ENCODE measurements at places on chromosomes 6 and 20.

DNA sequence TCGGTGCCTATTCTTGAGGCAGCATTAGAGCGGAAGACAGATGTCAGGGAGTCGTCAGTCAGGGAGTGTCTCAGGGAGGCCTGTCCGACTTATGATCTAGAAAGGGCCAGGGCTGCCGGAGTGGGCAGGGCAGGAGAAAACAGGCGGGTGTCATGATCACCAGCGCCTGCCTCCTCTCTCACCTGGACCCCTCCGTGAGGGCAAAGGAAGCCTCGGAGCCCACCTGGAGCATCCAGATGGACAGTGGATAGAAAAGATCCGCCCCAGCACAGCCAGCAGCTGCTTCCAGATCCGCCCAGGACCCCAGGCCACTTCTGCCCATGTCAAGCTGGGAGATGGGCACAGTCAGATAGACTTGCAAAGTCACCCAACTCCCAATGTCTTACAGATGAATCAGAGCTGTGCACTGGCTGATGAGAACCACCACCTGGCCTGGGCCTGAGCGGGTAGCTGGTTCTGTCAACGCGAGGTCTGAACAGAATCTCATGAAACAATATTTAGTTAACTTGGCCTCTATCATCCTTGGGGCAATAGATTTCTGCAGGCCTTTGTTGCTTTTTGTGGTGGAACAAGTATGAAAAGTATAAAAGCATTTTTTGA, 22.2 kb downstream of the PSMG4 start:
- DNase-seq = no peak

DNA sequence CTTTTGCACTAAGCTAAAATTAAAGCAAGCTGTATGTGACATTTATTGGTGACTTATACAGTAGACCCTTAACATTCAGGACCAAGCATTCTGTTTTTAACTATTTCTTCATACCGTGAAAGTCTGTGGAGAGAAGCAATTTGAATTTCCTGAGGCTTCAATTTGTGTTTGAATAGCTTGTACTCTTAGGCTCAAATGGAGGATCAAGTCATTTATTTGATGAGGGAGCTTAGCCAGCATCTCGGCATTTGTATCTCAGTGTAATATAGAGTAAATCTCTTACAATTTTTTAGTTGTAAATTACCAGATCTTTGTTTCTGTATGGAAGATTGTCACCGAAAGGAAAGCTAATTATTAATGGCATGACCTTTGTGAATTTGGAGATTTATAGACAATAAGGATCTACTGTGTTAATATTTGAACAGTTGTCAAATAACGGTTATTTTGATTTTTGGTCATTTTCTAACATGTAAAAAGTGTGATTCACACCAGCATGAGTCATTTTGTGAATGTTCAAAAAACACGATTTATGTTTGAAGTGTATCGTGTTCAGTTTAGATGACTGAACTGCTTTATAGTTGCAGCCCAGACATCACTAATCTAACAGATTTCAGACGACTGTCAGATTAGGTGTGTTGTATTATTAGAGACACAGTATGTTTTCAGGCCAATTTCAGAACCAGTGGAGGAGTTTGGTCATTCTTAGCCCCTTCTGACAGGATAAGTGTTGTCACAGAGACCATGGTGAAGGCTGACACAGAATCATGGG, 332.9 kb downstream of the CDKAL1 start:
- DNase-seq = no peak

GRCh38 chr6:140045116-140045515, 670.7 kb upstream of the CITED2 start:
- no peak for DNase-seq

GRCh38 chr6:110708295-110708950, 106.8 kb downstream of the CDK19 start:
- DNase-seq = no peak

GRCh38 chr20:23114018-23114417, 27.9 kb upstream of the CD93 start:
- DNase-seq = no peak

- no peak for DNase-seq
Measured at GRCh38 chr20:47382746-47383415, 26.4 kb upstream of the ZMYND8 start.

DNA sequence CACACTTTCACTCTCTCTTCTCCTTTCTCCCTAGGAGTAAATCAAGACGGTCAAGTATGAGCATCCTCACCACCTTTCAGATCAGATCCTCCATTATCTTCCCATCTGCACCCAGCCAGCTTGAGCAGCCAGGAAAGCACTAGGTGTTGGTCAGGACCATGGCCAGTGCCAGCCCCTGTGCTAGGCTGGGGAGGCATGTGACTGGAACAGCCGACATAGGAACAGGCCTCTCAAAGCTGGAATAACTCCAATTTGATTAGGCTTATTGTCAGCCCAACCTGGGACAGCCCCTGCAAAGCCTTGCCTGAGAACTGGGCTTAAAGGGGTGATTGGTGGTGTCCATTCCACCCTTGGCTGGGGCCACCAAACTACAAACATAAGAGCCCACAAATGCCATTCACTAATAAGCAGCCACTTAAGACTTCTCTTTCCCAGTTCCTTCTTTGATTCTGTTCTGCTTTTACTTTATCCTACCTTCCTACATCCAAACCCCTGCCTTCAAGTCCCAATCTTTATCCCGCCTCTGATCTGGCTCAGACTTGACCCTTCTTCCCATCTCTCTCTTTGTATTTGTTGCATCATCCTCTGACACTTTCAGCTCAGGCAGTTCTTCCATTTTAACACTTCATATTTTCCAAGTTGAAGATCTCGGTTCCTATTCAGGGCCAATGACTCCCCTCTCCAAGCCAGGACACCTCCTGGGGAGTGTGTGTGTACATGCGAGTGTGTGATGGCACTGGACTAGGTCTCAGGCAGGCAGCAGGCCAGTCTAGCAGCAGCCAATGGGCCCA, 4.5 kb upstream of the TREM2 start:
- DNase-seq = peak; percentile 60

GRCh38 chr20:53899351-53900167, 170.8 kb downstream of the BCAS1 start:
- DNase-seq = no peak

- DNase-seq = no peak
Measured at GRCh38 chr6:87706187-87706966, 4.3 kb upstream of the AKIRIN2 start.

DNA sequence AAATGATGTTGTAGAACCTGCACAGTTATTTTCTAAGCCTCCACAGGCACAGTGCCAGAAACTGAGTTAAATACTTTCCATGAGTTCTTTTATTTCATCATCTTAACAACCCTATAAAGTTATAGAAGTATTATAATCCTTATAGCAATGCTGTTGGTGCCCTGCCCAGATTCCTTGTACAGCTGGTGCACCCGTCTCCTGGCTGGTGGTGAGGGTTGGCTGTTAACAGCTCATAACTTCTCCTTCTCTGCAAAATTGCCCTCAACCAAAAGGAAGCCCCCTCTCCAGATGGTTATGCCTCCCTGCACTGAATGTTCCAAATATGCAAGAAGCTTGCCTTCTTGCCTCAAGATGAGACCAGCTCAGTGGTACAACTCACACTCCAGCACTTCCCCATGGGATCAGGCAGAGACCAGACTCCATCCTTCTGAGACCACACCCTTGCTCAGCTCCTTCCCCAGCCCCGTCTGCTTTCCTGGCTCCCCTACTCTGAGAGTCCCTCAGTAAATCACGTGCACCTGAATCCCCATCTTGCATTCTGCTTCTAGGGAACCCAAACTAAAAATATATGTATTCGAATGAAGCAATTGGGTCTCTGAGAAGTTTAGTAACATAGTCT, 304.4 kb upstream of the PLCB4 start:
- no peak for DNase-seq

DNA sequence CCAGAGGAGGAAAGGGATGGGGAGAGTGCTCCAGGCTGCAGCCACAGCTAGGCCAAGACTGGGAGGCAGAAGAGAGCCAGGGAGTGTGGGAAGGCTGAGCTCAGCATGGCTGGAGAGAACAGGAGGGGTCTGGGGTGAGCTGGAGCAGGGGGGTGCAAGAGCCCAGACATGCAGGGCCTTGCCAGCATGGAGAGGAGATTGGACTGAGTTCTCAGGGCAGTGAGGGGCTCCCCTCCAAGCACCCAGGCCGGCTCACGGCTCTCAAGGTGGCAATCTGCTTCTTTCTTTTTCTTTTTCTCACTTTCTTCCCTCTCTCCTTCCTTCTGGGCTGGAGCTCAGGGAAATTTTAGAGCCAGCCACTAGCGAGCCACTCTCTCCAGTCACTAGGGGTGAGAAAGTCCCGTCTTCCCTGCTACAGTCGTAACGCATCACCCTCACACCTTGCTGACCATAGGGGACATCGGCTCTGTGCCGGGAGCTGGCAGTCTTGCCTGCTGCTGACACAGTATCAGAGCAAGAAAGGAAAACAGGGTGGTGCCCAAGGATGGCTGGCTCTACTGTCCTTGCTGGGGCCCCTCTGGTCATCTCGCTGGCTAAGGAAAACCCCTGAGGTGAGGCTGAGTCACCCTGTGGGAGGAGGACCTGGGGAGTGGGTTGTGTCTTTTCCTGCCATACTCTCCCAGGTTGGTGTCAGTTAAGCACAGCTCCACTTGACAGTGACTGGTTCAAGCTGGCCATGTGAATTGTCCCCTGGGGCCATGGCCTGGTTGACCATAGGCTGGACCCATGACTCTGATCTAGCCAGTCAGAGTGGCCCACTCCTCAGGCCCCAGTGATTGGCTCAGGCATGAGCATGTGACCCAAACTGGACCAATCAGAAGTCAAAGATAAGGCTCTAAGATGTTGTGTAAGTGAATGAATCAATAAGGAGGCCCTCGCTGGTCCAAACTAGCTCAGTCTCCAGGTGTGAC, 135.1 kb upstream of the PMEPA1 start:
- DNase-seq = peak; percentile 17

GRCh38 chr6:40678941-40679340, 91.8 kb upstream of the LRFN2 start:
- no peak for DNase-seq

- DNase-seq = peak; percentile 88
Measured at GRCh38 chr6:157789861-157790260, 33.2 kb upstream of the SNX9 start.

- no peak for DNase-seq
Measured at GRCh38 chr6:142014515-142014914, 118.2 kb upstream of the GJE1 start.

- DNase-seq = no peak
Measured at GRCh38 chr6:41706876-41707564, 28.4 kb downstream of the TFEB start.

- no peak for DNase-seq
Measured at GRCh38 chr6:18101873-18102272, 20.6 kb downstream of the NHLRC1 start.

GRCh38 chr6:42864602-42865001, 14.8 kb upstream of the RPL7L1 start:
- DNase-seq = no peak

DNA sequence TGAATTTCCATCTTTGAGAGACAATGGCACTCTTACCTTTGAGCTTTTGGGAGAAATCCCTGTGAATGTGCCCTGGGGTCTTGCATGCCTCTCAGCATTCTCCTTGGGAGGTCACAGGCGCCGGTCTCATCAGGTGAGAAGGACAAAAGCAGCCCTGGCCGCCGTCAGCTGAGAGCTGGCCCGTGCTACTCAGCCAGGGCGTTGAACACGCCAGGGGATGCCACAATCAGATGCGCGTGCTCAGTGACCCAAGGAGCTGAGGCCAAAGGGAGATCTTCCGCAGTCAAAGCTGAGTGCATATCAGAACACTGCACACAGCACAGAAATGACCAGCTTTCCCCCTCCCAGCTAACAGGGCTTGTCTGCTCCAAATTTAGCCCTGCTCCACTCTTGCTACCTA, 253.6 kb upstream of the NOX3 start:
- no peak for DNase-seq

DNA sequence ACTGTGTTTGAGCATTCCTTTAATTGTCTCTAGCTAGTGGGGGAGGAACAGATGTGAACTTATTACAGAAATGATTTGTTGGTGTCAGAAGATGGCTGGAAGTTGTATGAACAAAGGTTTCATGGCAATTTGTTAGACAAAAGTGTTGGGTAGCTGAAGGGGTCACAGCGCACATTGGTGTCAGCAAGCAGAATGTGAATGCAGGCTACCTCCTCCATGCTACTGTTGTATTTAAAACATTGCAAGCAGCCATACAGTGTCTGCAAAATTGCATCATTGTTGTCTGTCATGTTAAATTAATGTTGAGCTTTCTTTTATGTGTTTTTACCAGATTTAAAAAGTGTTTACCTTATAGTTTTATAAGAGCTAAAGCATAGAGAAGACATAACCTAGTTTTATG, 6.2 kb downstream of the LRRC1 start:
- no peak for DNase-seq

DNA sequence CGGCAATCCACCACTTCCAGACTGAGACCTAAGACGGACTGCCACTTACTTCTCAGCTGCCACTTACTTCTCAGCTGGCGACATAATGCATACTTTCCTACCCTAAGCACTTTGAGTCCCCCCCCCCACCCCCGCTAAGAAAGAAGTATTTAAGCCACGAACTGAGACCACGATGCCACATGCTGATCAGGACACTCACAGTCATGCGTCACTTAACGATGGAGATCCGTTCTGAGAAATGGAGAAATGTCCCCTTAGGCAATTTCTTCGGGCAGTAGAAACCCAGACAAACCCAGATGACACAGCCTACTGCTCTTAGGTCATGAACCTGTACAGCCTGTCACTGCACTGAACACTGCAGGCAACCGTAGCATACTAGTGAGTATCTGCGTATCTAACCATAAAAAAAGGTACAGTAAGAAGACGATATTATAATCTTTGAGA, 690 bp downstream of the IFNGR1 start:
- no peak for DNase-seq

DNA sequence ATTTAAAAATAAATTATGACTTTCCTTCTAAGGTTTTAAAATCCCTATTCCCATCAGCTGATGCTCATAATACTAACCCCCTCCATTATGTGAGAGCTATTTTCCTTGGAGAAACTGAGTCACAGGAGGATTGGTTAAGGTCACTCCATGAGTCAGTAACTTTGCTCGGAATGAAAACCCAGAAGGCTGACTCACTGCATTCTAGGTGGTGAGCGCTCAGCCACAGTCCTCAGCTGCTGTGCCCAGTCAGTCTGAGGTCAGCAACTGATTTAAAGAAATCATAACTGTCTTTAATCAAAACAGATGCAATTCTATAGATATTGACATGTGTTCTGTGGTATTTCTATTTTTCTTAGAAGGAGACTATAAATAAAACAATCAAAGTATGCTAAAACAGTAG, 359.2 kb downstream of the GJA1 start:
- DNase-seq = no peak

DNA sequence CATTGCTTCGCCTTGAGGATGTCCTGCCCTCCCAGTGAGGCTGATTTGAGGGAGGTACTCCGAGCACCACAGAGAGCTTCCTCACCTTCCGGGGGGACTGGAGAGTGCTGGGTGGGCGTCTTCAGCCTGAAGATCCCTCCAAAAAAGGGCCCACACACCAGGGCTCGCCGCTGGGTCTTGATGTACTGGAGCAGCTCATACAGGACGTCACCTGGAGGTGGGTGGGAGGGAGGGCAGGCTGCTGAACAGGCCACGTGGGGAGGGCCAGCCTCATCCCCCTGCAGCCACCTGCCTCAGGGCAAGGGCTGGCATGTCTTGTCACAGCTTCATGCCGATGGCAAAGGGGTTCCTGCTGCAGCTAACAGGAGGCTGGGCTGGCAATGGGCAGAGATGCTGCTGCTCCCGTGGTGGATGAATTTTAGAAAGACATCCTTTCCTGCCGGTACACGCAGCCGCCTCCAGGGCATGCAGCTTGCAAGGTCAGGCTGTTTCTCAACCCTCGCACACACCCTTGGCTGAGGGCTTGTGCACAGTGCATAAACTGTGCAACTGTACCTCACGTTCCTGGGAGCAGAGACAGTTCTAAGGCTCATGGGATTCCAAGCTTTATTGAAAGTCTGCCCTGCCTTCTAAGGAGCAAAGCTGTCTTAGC, 14.0 kb downstream of the ETV7 start:
- no peak for DNase-seq

GRCh38 chr6:5869261-5869660, 137.5 kb downstream of the NRN1 start:
- DNase-seq = no peak

All from H9 (cell line).